ENCODE measurements at places on chromosomes 16 and 17.

DNA sequence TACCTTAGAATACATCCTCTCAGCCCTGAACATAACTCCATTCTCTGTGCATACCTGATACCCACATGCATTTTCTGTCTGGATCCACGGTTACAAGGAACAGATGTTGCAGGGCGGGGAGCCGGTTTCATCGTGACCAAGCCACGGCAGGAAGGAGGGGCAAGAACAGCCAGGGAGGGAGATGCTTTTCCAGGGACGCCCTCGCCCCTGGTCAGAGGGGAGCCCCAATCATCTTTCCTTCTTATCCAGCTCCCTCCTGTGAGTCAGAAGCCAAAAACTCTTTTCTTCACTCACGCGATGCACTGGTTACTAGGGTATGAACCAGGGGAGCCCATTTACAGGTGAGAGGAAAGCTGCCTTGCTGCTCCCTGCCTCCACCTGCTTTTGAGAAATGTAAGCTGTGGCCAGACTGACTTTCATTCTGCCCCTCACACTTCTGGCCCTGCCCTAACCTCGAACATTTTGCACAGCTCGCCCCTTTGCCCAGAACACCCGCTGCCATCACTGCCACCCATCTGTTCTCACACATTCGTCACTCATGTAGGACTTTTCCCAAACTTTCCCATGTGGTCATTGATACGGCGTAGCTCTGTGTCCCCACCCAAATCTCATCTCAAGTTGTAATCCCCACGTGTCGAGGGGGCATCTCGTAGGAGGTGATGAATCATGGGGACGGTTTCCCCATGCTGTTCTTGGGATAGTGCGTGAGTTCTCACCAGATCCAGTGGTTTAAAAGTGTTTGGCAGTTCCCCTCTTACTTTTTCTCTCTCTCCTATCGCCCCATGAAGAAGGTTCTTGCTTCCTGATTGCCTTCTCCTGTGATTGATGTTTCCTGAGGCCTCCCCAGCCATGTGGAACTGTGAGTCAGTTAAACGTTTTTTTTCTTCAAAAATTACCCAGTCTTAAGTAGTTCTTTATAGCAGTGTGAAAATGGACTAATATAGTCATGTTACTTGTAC is 20.5 kb downstream of the FOXL1 start:
- no peak for DNase-seq

DNA sequence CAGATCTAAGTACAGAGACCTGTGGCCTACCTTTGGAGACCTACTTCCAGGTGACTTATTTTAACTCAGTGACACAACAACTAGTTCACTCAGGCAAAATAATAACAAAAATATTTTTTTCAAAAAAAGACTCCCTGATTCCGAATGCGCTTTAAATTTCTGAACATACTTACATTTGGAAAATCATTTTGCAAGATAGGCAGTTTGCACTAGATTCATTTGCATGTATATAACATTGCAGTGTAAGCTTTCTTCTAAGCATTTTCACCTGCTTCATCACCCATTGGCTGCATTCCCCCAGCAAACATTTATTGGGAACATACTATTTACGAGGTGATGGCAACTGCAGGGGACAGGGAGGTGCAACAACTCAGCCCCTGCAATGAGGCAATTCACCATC is 166.8 kb downstream of the GRIN2A start:
- no peak for DNase-seq

DNA sequence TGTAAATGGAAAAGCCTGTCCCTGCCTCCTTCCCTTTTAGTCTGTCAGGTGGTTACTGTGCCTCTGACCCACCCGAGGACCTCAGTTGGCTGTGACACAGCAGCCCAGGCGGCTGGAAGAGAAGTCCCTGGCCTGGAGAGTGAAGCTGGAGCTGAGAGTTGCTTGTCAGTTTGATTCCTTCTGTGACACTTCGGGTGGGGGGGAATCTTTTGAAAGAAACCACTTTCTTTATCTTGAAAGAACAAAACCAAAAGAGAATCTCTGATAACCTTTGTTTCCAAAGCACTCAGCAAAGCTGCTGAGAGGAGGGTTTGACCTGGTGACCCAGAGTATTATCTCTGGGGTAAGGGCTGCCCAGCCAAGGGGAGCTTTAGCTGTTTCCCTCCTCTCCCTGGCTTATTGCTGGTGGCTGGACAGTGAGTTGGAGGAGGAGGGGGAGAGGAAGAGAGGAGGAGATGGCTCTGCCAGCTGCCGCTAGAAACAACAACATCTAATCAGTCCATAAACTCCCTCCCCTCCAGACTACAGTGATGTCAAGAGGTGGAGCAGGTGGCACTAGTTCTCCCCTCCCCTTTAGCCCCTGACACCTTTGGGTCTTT is 34.0 kb downstream of the YPEL2 start:
- no peak for DNase-seq

- DNase-seq, result no peak
These were observed 20.2 kb upstream of the OR3A1 start for GRCh38 chr17:3318336-3318735.

DNA sequence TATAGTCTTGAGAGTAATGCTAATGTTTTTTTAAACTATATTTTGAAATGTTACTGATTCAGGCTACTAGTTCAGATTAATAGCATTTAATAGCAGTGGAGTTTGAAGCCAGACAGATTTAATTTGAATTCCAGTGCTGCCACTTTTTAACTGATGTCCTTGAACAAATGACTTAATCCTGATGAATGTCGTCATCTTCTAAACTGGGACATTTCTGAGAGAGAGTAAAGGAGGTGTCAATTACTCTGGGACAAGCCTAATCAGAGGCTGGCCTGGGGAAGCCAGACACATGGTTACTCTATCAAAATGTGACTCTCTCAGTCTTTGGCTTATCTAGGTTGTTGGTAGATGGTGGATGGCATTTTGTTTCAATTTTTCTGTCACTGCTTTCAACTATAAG is 246.7 kb downstream of the HS3ST3A1 start:
- DNase-seq, result no peak

DNA sequence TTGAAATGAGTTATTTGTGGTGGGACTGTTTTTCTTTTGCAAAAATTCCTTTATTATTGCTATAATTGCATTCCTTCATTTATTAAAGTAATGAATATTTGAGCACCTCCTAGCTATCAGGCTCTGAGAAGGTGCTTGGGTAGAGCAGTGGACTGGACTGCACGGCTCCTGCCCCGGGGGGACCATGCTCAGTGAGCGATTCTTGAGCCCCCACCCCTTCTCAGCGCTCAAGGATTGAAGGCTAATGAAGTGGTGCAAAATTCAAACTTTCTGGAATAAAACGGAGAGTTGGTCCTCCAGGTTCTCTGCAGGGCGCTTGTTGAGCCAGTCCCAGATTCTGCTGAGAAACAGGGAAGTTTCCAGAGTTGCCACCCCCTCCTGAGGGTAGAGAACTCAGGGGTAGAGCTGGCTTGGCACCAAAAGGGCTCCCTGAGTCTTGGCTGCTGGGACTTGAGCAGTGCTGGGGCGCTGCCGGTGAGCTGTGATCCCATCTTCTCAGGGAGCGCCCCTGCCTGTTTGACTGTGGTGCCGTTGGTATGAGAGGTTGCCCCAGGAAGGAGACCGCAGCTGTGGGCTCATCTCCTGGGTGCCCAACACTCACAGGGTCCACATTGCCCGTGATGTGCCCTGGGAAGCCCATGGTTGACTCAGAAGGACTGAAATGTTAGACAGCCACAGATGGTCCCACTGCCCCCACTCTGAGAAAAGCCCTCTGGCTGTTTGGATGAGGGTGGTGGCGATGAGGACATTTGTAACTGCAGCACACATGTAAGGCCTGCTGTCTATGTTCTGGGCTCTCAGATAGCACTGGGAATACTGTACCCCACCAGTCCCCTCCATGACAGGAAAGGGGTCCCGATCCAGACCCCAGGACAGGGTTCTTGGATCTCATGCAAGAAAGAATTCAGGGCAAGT is 20.0 kb downstream of the KSR1 start:
- DNase-seq, result no peak

DNA sequence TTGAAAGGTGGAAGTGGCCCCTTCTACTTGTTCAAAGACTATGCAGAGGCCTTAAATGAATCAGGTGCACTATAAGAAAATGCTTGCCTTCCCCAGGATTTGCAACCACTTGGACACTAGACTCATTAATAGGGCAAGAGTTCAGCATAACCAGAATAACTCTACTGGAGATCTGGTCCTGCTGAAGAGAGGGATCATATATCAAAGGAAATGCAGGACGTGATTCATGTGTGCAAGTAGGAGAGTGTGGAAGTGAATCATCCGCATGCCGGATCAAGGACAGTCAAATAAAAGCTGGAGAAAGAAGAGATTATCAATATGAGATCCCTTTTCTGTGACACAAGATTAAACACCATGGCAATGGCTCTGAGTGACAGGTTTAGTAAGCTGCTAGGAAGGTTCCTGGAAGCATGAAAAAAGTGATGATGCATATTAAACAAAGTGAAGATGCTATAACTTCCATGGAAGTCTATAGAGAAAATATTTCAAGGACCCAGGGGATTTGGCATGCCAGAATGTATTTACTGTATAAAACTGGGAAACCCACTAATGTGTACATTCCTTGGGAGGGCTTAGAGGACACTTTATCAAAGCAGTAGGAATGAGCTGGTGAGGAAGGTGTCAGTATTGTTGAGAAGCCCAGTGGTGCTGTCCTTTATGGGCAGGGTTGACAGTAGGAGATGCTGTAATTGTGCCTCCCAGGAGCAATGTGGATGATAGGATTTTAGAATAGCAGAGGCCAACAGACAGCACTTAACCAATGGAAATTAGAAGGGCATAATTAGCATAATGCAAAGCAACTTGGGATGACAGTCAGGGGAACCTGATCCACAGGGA is 133.1 kb downstream of the ABCA8 start:
- no peak for DNase-seq

DNA sequence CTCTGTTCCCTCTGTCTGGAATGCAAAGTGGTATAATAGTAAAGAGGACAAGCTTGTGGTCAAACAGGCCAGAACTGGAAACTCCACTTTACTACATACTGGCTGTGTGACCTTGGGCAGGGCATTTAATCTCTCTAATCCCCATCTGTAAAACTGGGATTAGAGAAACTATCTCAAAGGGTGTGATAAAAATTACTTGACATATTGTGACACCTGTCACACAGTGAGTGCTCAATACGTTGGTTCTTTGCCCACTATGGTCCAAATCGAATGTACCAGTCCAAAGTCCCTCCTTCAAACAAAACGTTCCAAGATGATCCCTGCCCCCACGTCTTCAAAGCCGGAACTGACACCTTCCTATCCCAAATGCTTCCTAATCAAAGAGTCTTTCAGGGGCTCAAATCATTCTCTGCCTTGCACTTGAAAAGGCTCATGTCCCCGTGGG is 734 bp downstream of the PGAP3 start:
- no peak for DNase-seq

- no peak for DNase-seq
These were observed 4.7 kb downstream of the MLX start for GRCh38 chr17:42571435-42572225.

DNA sequence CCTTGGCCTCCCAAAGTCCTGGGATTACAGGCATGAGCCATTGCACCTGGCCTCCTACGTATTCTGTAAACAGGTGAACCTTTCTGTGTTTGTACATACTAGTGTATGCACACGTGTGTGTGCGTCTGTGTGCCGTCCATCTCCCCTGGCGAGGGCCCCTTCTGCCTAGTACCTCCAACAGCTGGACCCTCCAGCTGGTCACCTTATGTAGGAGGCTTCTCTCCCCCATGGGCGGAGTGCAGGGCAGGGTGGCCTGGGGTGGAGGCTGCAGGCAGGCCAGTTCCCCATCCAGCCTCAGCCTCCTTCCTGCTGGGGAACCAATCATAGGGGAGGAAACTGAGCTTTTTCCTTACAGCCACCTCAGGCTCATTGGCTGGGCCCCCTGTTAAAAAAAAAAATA is 24.4 kb upstream of the DOC2B start:
- DNase-seq, result peak; percentile 3

GRCh38 chr16:57479205-57479975 is 6.9 kb downstream of the DOK4 start:
- DNase-seq, result no peak

DNA sequence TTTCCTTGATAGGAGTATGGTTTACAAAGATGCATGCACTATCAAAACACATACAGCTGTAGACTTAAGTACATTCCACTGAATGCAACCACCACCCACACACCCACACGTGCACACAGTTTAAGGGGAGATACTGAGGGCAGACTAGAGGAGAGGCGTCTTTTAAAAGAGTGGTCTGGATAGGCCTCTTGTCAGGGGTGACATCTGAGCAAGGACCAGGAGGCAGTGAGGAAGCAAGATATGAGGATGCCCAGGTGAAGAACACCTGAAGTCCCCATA is 12.6 kb downstream of the MPHOSPH6 start:
- DNase-seq, result no peak

GRCh38 chr17:251531-251930 is 70.1 kb upstream of the DOC2B start:
- no peak for DNase-seq

GRCh38 chr16:47581114-47581513 is 120.0 kb downstream of the PHKB start:
- DNase-seq, result no peak

DNA sequence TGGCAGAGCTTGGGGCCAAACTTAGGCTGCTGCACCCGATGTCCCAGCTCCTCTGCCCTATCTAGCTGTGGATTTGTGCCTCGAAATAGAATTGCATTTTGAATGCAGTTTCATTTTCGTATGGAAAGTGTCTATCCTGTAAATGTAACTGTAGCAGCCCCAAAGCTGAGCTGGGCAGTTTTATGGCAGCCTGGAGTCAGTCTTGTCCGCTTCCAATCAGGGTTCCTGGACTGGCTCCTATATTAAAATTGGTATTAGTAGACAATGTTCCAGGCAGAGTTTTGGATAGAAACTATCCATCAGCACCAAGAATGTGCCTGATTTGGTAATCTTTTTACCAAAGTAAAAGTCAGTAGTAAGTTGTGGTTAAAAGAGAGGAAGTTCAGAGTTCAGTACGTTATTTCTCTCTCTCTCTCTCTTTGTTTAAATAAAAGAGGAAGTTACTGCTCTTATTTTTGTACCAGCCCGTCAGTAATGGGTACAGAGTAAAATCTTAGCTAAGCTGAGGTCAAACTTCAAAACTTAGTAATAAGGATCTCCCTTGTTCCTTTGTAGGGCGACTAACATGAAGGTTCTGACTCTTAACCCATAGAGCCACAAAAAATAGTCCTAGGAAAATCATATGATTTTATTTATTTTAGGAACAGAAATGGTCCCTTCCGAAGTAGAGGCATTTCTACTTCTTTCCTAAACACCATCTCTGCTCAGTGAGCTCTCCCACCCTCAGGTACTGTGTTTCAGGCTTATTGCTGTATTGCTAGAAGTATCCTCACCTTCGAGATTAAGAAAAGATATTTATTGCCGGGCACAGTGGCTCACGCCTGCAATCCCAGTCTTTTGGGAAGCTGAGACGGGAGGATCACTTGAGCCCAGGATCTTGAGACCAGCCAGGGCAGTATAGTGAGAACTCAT is 28.0 kb downstream of the PRKCB start:
- DNase-seq, result no peak
